Stimulated activated naive B cell treated with anti-CD40 and anti-IgM and Interleukin-4, amounts not matched to agents 10 μg/mL and 1 μg/mL and 100 μg/mL, for 72 hours (primary cell): ENCODE measurements at places on chromosomes 2 and 18.

DNA sequence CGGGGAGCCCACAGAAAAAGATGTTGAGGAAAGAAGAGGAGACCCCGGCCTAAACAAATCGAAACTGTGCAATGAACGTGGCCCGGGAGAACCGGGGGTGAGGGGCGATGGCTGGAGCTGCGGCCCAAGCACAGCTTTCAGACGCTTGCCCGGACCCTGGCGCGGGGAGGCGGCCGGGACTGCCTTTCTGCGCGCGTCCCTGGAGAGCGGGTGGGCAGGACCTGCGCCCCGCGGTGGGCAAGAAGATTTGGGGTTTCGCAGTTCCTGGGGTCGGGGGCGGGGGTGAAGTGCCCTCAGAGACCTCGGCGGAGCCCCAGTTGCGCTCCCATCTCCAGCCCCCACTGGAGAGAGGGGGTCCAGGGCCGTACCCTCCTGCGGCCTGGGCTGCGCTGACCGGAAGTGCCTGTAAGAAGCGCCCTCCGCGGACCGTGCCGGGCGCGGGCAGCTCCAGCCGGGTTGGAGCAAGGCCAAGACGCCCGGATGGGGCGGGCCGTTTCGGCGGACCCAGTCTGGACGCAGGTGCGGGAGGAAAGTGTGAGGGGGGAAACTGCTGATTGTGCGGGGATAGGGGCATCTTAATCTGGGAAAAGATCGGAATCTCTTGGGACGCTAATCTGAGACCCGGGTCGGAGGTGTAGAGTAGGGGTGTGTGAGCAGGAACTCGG, 11.6 kb downstream of the EN1 start:
- no peak for DNase-seq

DNA sequence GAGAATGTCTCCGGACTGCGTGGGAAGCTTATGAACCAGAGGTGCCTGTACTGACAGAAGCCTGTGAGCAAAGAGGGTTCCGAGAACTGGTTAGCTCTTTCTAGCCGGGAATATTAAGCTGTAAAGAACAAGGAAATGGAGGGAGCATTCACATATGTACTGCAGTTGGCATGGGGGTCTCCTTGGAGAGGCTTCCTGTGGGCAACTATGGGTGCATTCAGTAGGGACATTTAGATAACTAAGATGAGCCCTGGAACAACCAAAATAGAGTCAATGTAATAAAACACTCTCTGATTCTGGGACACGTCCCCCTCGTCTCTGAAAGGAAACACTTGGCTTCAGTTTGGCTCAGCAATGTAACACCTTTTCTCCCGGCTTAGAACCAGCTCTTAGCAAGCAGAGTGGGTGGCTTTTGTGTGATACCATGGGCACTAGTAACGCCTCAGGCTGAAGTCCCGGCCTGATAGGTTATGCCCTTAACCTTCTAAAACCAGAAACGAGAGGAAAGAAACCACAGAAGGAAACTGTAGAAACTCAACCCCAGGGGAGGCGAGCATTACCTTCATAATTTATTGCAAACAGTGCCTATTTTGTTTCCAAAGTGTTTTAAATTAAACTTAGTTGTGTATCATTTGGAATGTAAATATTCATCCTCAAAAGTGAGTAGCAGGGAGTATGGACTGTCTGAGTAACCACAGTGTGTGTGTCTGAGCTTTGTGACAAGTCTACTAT, 48.8 kb upstream of the LPIN2 start:
- DNase-seq, result no peak

DNA sequence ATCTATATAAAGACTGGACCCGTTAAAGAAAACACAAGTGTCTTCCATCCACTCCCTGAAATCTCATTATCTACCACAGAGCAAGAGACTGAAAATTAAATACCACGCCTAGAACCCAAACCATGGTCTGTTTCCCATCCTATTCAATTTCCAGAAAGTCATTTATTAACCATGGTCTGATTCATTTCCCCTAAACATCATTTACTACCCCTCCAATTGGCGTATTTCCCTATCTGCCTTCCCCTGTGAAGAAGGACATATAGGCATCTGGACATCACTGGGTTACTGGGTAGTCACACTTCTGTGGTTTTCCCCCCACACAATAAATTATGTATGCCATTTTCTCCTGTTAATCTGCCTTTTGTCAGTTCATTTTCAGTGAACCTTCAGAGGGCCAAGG, 30.8 kb downstream of the CCDC93 start:
- no peak for DNase-seq

DNA sequence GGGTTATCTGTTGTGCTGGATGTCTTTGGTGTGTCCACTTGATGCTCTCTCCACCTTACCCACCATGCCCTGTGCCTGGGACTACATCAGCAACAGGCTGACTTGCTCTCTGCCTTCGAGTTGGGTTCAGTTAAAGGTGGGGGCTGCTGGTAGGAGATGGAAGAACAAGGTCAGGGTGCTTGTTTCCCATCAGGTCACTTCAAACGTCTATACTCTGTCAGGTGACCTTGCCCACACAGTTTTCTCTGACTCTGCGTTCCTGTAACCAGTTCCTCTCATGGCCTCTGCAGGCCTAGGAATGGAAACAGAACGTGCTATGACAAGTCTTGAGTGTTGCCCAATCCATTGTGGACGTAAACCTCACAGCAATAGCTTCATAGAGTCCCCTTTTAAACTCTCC, 38.4 kb upstream of the PAPOLG start:
- no peak for DNase-seq

GRCh38 chr2:137980459-137980858, 16.2 kb downstream of the HNMT start:
- no peak for DNase-seq

GRCh38 chr2:206343816-206344215, 69.4 kb downstream of the ZDBF2 start:
- DNase-seq, result no peak

- DNase-seq, result no peak
These were observed 1377.0 kb downstream of the SUCLG1 start for GRCh38 chr2:83081826-83082690.

- no peak for DNase-seq
These were observed 440.9 kb upstream of the UBE2E3 start for GRCh38 chr2:180539541-180539940.
